ENCODE measurements at places on chromosomes 1 and 21.
A peak's percentile ranks its signal among the peaks of the same experiment; 100 is the strongest.

DNA sequence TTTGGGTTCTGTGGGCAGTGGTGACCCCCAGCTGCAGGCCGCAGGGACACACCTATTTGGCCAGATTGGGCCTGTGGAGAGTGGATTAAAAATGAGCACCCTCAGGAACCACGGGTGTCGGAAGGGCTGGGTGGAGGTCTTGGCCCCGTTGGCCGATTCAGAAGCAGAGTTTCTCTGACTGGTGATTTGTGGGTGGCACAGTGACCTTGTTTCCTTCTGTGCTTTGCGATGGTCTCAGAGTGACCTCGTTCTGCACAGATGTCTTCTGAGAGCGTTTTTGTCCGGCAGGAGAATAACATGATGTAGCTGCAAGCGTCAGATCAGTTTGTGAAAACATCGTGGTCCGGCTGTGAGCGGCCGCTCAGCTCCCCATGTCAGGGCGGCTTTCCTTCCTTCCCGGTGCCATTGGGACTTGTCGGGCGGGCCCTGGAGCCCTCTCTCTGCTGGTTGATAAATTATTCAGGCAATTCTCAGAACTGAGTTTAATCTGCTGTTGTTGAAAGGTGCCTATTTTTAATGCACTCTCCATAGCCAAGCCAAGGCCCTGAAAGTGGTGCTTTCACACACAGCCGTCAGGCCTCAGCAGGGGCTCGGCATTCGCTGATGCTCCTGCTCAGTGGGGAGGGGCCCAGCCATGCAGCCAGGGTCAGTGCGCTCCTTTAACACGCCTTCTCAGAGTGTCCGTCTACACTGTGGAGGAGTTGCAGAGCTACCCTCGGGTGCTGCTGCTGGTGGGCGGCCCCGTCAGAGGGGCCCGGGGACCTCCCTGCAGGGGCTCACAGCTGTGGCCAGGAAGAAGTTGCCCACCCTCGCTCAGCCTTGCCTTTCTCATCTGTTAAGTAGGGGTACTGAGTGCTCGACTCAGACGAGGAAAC, 26.8 kb downstream of the TRPM2 start:
- no peaks in the 10 kb centered on the region for H3K27me3 ChIP-seq
- peaks cover 63% of the 10 kb centered on the region for H3K36me3 ChIP-seq
- no peak overlapping the region for H3K27ac ChIP-seq
- DNase-seq = no peak

- no peak overlapping the region for H3K27ac ChIP-seq
- DNase-seq = no peak
- no peak overlapping the region for H3K4me3 ChIP-seq
- H3K36me3 ChIP-seq = no peaks in the 10 kb centered on the region
- no peaks in the 10 kb centered on the region for H3K27me3 ChIP-seq
Observed at GRCh38 chr1:69230208-69230607, 337.5 kb upstream of the LRRC7 start.

GRCh38 chr1:231643071-231643934, 16.7 kb downstream of the DISC1 start:
- no peak overlapping the region for H3K4me3 ChIP-seq
- no peak for DNase-seq
- peaks cover 8% of the 10 kb centered on the region for H3K27me3 ChIP-seq
- peaks cover 4% of the 10 kb centered on the region for H3K36me3 ChIP-seq

DNA sequence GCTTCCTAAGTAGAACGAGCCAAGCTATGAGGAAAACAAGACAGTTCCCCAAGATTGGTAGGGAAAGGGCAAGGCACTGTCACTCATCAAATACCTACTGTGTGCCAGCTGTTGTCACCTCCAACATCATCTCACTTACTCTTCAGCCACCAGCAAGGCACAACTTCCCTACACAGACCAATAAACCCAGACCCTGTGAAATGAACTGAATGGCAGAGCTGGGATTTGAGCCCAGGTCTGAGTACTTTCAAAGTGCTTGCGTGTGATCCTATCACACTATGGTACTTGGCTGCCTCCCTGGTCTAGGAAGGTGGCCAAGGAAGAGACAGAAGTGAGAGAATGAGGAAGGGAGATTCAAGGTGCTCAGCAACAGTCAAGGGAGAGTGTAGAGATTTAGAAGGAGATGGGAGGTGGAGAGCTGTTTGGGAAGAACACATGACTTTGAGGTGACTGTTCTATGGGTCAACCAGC, 16.7 kb upstream of the TRIM63 start:
- no peak for DNase-seq
- no peaks in the 10 kb centered on the region for H3K36me3 ChIP-seq

- no peak for DNase-seq
- H3K4me1 ChIP-seq = no peaks in the 10 kb centered on the region
- H3K27me3 ChIP-seq = no peaks in the 10 kb centered on the region
- H3K36me3 ChIP-seq = peaks cover 60% of the 10 kb centered on the region
Observed at GRCh38 chr1:155669233-155670162, 19.1 kb downstream of the YY1AP1 start.

- H3K4me3 ChIP-seq = no peak overlapping the region
- no peaks in the 10 kb centered on the region for H3K4me1 ChIP-seq
- H3K36me3 ChIP-seq = no peaks in the 10 kb centered on the region
- H3K27me3 ChIP-seq = no peaks in the 10 kb centered on the region
Observed at GRCh38 chr21:40567501-40567900, 279.5 kb downstream of the DSCAM start.

DNA sequence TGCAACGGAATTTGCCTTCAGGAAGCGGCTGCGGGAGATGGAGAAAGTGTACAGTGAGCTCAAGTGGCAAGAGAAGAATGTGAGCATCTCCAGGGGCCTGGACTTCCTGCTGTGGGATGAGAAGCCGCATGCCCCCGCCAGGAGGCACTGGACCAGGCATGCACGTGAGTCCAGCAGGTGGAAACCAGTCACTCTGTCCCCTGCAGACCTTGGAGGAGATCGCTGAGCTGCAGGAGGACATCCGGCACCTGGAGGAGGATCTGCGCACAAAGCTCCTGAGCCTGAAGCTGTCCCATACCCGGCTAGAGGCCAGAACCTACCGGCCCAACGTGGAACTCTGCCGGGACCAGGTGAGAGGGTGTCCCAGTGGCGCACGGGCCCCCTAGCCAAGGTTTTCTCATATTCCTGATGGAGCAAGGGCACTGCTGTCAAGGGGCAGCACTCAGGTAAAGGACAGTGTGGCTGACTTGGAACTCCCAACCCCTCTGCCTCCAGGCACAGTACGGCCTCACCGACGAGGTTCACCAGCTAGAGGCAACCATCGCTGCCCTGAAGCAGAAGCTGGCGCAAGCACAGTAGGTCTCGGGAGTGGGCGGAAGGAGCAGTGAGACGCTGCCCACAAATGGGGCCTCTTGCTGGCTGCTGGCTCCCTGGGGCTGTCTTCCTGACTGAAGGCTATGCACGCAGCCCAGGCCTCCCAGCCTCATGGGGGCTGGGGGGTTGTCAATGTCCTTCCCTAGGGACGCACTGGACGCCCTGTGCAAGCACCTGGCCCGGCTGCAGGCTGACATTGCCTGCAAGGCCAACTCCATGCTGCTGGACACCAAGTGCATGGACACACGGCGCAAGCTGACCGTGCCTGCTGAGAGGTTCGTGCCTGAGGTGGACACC, 1.2 kb upstream of the ADPRS start:
- DNase-seq = no peak
- peak overlapping the region; percentile 61 for H3K4me3 ChIP-seq
- H3K27ac ChIP-seq = peak overlapping the region; percentile 63

GRCh38 chr1:55646181-55646580, 431.0 kb upstream of the USP24 start:
- no peaks in the 10 kb centered on the region for H3K36me3 ChIP-seq
- no peak overlapping the region for H3K4me3 ChIP-seq
- DNase-seq = no peak

- H3K4me1 ChIP-seq = no peaks in the 10 kb centered on the region
- H3K27me3 ChIP-seq = peaks cover 10% of the 10 kb centered on the region
- no peak for DNase-seq
Observed at GRCh38 chr1:11422686-11423085, 56.3 kb upstream of the DISP3 start.

- peaks cover 19% of the 10 kb centered on the region for H3K4me1 ChIP-seq
- no peak for DNase-seq
- no peaks in the 10 kb centered on the region for H3K27me3 ChIP-seq
Observed at GRCh38 chr1:111234866-111235265, 7.4 kb downstream of the CHI3L2 start.

DNA sequence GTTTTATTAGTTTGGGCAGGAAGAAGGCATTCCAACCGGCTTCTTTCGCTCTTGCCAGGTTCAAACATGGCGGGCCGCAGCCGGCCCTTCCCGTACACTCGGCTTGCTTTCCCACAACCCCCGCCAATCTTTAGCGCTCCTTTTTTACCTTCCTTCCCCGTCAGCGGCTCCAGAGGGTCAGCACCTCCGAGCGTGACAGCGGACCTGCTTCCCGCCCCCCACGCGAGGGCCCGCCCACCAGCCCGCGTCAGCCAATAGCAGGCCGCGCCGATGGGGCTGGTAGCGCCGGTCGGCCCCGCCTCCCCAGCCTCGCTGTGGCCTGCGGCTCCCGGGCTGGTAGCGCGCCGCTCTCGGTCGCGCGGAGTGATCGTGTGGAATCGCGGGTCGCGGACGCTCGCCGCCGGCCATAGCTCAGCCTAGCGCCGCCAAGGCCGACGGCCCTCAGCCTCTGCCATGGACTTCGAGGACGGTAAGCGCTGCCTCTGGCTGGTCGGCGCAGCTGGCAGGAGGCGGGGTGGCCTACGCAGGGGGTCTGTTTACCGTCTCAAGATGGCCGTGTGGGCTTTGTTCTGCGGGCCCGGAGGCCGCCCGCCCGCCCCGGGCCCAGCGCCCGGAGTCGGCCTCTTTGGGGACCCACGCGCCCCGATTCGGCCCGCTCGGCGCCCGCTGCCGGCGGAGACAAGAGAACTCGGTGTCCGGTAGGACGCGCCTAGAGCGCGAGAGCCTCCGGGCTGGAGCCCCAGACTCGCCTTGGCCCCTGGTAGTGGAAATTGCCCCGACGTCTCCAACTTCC, at the start of gene ZNF326:
ZNF326 (plus strand) TSS at position 306 of the 793 bp plus-strand sequence; CDS start at position 454, 148 bp downstream.
- H3K36me3 ChIP-seq = peaks cover 17% of the 10 kb centered on the region
- peak; percentile 98 for DNase-seq
- peak within 1 kb of the TSS; percentile 100 for H3K4me3 ChIP-seq
- peaks cover 40% of the 10 kb centered on the region for H3K4me1 ChIP-seq

DNA sequence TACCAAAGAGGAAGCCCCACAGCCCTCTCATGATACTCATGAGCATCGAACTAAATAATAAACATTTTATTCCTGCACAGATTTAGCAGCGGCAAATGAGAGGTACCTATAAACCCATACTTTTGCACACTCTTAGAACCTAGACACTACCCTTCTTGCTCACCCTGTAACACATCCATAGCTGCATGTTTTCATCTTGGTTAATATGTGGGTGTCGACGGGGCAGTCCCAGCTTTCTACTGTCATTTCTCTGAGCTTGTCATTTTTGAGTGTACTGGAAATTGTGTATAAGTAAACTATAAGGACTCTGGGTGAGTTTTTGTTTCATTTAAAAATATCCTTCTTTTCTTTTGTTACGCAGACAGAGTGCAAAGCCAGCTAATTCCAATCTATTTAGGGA, 25.5 kb downstream of the OVGP1 start:
- DNase-seq = peak; percentile 23
- H3K27me3 ChIP-seq = peaks cover 26% of the 10 kb centered on the region
- H3K4me1 ChIP-seq = peaks cover 14% of the 10 kb centered on the region
- H3K27ac ChIP-seq = no peak overlapping the region
- no peak overlapping the region for H3K4me3 ChIP-seq

DNA sequence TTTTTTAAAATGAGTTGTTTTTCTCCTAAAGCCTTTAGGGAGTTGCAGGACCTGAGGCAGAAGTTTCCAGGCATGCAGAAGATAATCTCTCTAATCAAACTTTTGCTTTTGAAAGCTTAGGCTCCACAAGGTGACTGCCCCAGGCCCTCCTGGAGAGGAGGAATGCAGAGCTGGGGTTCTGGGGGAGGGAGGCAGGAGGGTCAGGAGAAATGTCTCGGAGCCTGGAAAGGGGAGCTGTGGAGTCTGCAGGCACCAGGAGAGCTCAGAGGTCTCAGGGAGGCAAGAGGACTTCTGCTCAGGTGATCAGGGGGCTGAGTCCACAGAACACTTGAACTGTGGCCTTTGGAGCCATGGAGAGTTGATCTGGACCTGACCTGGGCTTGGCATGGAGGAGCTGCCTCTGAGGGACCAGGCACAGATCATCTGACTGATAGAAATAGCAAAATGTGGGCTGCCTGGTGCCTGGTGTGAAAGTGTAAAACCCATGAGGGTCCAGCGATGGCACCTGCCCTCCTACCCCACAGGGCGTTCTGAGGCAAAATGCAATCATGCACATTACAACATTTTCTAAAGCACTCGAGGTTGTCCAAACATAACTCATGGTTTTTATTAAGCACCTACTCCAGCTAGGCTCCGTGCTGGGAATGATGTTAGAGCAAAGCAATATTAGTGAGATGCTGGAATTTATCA, 10.0 kb upstream of the ABCG1 start:
- DNase-seq = no peak
- H3K27ac ChIP-seq = no peak overlapping the region
- H3K4me1 ChIP-seq = no peaks in the 10 kb centered on the region

GRCh38 chr1:241608379-241609033, 31.7 kb downstream of the CHML start:
- H3K27me3 ChIP-seq = no peaks in the 10 kb centered on the region
- H3K36me3 ChIP-seq = no peaks in the 10 kb centered on the region
- DNase-seq = no peak
- no peak overlapping the region for H3K4me3 ChIP-seq

GRCh38 chr1:61372944-61373343, 290.6 kb downstream of the NFIA start:
- DNase-seq = no peak
- H3K27ac ChIP-seq = no peak overlapping the region
- H3K36me3 ChIP-seq = no peaks in the 10 kb centered on the region
- H3K4me1 ChIP-seq = no peaks in the 10 kb centered on the region

GRCh38 chr1:38919130-38919529, 22.5 kb downstream of the RHBDL2 start:
- H3K36me3 ChIP-seq = no peaks in the 10 kb centered on the region
- DNase-seq = no peak
- no peaks in the 10 kb centered on the region for H3K27me3 ChIP-seq
- no peaks in the 10 kb centered on the region for H3K4me1 ChIP-seq
- no peak overlapping the region for H3K27ac ChIP-seq

DNA sequence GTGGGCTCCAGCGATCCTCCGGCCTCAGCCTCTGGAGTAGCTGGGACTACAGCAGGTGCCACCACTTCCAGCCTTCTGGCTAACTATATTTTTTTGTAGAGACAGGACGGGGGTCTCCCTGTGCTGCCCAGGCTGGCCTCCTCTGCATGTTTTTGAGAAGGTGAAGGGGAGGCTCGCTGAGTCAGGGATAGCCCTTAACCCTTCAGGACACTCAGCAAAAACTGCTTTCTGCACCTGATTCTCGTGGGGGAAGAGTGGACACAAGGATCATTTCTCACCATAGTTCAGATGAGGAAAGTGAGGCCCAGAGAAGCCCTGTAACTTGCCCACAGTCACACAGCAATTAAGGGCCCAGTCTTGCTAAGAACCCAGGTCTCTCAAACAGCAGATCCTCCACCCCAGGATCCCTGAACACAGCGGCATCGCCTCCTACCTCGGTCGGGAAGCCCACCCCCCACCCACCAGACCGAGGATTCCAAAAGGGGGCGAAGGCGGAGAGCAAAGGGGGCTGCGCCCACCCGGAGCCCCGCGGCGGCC, 1.3 kb downstream of the FGR start:
- H3K4me1 ChIP-seq = peaks cover 59% of the 10 kb centered on the region
- DNase-seq = no peak
- H3K4me3 ChIP-seq = peak overlapping the region; percentile 71
- H3K27me3 ChIP-seq = no peaks in the 10 kb centered on the region
- H3K36me3 ChIP-seq = no peaks in the 10 kb centered on the region

GRCh38 chr1:182217967-182218366, 156.5 kb upstream of the ZNF648 start:
- H3K36me3 ChIP-seq = peaks cover 2% of the 10 kb centered on the region
- H3K27me3 ChIP-seq = peaks cover 11% of the 10 kb centered on the region
- H3K4me1 ChIP-seq = no peaks in the 10 kb centered on the region
- no peak for DNase-seq

Measured in T-helper 2 cell treated with Interferon-gamma antibody and Interleukin-4, amounts not matched to agents 5 μg/mL and 100 μg/mL, for 36 hours (primary cell).